Prostate gland (tissue), 2 donors: ENCODE measurements at places on chromosomes 4 and X. TPM values are rescaled to one million over a fixed set of nuclear protein-coding genes. Genes with fewer than 3 reads are reported as not detected.

GRCh38 chrX:82757614-82758013 is 750.5 kb upstream of the POU3F4 start:
- no peak for DNase-seq

GRCh38 chr4:151031831-151032605 is 16.9 kb upstream of the LRBA start:
- no peak for DNase-seq

GRCh38 chr4:170022211-170022610 is 4.0 kb downstream of the MFAP3L start:
- DNase-seq, result no peak

- no peak for DNase-seq
Observed at GRCh38 chr4:7430965-7431695, 3.6 kb downstream of the PSAPL1 start.

- DNase-seq, result peak; percentile 50
Observed at GRCh38 chr4:6633091-6633906, 7.2 kb upstream of the MRFAP1 start.

- no peak for DNase-seq
Observed at GRCh38 chrX:134623293-134624045, 34.8 kb downstream of the PLAC1 start.

- no peak for DNase-seq
Observed at GRCh38 chr4:146098978-146099377, 76.5 kb upstream of the LSM6 start.

DNA sequence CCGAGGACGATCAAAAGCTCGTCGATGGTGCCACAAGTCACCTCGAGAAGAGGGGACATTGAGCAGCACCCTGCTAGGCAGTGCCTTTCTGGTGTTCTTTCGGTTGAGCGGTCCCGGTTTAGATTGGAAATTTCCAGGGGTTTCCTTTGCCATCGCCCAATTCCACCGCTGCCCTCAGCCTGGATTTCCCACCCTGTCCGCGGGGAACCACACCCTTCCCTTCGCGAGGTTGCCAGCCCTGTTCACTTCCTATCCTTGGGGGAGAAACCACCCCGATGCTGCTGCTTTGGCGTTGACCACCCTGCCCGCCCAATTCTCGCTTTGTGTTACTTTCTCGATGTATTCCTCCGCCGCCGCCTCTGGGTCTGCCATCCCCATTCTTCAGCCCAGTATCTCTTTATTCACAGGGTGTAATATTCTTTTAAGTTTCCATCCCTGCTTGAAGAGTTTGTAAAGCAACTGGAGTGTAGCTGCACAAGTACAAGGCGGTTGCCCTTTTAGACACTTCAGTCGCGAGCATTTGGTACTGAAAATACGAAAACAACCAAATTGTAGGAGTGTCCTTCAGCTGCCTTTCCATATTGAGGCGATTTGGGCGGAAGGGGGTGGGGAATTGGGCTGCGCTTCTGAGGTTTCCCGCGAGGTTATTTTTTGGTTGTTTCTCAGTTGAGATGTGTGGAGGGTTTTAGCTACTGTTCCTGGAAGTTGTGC is 1.1 kb downstream of the OGT start:
- DNase-seq, result peak; percentile 22

GRCh38 chr4:144480068-144480467 is 165.9 kb upstream of the HHIP start:
- no peak for DNase-seq

DNA sequence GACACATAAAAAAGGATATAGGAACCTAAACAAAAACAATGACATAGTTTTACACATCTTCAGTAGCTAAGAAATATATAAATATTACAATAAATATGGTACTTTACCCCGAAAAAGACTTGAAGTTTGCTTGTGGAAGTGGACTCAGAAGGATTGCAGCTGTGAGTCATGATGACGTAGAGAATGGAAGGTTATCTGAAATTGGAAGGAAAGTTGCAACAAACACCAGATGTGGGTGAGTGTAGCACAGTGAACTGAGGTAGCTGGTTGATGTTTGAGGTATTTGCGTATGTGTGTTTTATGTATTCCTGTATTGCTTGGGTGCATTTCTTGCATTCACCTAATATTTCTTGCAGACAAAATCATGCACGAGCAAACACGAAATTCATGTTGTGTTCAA is 113.0 kb downstream of the ARX start:
- DNase-seq, result no peak

GRCh38 chr4:187065396-187065795 is 341.7 kb upstream of the FAT1 start:
- DNase-seq, result no peak

GRCh38 chrX:56468441-56468840 is 95.0 kb upstream of the UBQLN2 start:
- DNase-seq, result no peak

DNA sequence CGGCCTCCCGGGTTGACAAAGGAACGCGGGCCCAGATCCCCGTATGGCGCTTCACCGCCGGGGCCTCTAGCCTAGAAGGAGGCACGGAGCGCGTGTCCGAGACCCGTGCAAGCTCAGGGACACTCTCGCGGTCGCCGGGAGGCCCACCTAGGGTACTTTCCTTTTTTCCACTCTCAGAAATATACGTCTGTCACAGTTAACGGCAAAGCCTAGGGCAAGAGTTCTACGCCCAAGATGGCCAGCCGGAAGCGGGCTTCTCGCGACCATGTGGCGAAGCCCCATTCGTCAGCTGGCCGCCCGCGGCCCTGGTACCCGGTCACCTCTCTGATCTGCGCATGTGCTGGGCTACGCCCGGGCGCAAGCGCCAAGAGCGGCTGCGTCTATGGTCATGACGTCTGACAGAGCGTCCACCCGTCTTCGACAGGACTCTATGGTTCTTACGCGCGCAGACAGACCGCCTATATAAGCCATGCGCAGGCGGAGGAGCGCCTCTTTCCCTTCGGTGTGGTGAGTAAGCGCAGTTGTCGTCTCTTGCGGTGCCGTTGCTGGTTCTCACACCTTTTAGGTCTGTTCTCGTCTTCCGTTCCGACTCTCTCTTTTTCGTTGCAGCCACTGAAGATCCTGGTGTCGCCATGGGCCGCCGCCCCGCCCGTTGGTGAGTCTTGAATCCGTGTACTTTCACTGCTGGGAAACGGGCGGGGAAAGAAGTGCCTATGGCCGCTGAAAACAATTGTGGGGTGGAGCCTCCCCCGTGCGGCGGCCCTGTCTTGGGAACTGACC is at the start of gene RPL10:
Gene RPL10 (plus strand): TSS at position 490 of the 780 bp plus-strand sequence. CDS start 143 bp downstream, at position 633.
- peak; percentile 92 for DNase-seq

GRCh38 chrX:15781961-15782699 is 8.2 kb upstream of the ZRSR2 start:
- DNase-seq, result no peak

- peak; percentile 67 for DNase-seq
Observed at GRCh38 chrX:141176586-141177451, at the start of gene LDOC1. Gene LDOC1 (minus strand): TSS chrX:141177129. CDS start chrX:141177021, 108 bp downstream.

- no peak for DNase-seq
Observed at GRCh38 chr4:169622566-169622965, 2.2 kb downstream of the CLCN3 start.

The ADGRG2 gene
- 6.0 TPM for total RNA-seq

The TCEAL8 gene
- total RNA-seq, result 59.4 TPM

The CNKSR2 gene
- total RNA-seq, result 6.8 TPM

The TMEM271 gene
- total RNA-seq, result 0.91 TPM

The EREG gene
- total RNA-seq, result 0.51 TPM

The AFAP1 gene
- 17.5 TPM for total RNA-seq

The UGT2B11 gene
- total RNA-seq, result not detected

The SPON2 gene
- total RNA-seq, result 107 TPM

The DCAF12L2 gene
- 3.6 TPM for total RNA-seq

The GAGE12D gene
- total RNA-seq, result not detected
